Stimulated activated CD8-positive, alpha-beta memory T cell treated with anti-CD3 and anti-CD28 coated beads, Interleukin-15, amount 100 ng/mL, for 24 hours (primary cell): ENCODE measurements at places on chromosomes 12 and 14.

DNA sequence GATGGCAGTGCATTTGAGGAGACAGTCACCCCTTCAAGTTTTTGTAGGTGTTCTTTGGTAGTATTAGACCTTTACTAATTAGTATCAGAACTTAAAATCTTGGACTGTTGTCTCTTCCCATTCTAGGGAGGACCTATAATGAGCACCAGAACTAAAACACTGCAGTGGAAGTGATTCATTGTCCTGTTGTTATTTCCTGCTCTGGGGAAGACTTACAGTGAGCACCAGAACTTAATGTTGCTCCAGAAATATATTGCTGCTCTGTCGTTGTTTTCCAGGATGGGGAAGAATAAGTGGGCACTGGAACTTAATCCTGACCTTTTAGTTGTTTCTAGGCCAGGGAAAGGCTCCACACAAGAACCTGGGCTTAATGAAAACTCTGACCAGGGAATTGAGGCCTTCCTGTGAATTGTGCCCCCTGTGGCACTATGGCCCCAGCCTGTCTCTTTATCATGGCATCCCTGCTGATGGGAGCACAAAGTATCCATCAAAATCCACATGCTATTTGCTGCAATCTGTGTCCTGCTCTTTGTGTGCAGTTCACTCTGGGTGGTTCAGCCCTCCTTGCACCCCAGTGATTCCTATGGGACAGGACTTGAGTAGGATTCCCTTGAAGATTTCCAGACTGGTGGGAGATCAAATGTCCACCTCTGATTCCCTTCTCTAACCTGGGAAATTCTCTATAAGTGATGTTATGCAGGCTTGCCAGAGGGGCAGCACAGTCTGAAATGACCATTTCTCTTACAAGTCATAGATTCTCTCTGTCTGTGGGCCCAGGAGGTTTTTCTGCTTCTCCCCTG, 175.8 kb downstream of the PAWR start:
- DNase-seq, result no peak

DNA sequence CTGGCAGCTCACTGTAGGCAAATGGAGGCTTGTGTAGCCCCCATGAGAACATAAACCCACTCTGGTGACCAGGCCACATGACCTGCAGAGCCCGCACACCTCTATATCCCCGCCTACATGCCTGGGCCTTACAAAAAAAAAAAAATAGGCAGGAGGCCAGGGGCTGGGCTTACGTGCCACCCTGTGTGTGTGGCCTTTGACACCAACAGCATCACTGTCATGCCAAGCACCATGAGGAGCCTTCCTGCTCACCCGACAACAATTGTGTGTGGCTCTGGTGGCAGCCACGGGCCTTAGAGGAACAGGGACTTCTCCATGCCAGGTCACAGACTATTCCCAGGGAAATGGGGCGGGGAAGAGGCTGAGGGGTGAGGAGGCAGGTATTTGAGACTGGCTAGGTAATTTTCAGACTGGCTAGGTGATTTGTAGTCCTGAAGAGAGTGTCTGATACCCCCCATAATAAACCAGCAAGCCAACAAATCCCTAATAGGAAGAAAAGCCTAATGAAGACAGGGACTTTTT, 140.0 kb downstream of the DPF3 start:
- DNase-seq, result no peak

DNA sequence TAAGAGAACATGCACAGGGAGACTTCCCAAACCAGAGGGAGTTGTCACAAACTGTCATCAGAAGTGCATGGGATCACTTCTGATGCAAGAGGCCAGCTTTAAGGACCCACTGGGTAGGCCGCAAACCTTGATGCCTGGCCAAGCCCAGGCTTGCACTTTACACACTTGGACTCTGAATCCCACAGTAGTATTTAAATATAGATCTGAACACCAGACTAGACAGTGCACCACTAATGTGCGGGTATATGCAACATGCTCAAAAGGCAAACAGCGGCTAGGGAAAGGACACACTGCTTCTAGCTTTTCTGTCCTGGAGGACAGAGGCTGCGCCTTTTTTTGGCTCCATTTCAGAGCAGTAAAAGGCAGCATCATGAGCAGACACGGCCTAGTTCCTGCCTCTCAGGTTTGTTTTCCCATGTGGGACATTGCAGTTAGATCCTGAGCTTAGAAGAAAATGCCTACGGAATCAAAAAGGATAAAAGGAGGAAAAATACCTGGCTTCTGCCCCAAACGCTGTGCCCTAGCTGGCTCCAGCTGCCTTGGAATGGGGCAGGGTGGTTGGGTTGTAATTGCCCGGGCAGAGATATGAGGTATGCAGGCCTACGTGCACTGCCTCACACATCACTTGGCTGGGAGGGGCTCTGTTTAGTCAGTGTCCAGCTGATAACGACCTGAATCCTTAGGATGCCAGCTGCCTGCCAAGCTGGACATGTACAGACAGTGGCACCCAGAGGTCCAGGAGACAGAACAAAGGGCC, 84.5 kb upstream of the EGLN3 start:
- no peak for DNase-seq

- DNase-seq, result no peak
These were observed 25.9 kb downstream of the EPS8 start for GRCh38 chr12:15763328-15763727.

- no peak for DNase-seq
These were observed 413.6 kb downstream of the BTG1 start for GRCh38 chr12:91732086-91732485.
